Stimulated activated CD4-positive, alpha-beta T cell treated with anti-CD3 and anti-CD28 coated beads, Interleukin-1b, Interleukin-23, amount 100 ng/mL, for 1 hour (primary cell): ENCODE measurements at places on chromosomes 16 and 17.

- no peak for DNase-seq
Measured at GRCh38 chr16:4915226-4915761, 21.7 kb downstream of the PPL start.

- no peak for DNase-seq
Measured at GRCh38 chr16:29028457-29029167, 43.8 kb downstream of the LAT start.

DNA sequence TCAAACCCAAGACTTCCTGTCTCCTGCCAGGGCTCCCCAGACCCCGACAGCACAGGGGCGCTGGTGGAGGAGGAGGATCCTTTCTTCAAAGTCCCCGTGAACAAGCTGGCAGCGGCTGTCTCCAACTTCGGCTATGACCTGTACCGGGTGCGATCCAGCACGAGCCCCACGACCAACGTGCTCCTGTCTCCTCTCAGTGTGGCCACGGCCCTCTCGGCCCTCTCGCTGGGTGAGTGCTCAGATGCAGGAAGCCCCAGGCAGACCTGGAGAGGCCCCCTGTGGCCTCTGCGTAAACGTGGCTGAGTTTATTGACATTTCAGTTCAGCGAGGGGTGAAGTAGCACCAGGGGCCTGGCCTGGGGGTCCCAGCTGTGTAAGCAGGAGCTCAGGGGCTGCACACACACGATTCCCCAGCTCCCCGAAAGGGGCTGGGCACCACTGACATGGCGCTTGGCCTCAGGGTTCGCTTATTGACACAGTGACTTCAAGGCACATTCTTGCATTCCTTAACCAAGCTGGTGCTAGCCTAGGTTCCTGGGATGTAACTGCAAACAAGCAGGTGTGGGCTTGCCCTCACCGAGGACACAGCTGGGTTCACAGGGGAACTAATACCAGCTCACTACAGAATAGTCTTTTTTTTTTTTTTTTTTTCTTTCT lies 8.1 kb downstream of the SERPINF1 start:
- DNase-seq = no peak

DNA sequence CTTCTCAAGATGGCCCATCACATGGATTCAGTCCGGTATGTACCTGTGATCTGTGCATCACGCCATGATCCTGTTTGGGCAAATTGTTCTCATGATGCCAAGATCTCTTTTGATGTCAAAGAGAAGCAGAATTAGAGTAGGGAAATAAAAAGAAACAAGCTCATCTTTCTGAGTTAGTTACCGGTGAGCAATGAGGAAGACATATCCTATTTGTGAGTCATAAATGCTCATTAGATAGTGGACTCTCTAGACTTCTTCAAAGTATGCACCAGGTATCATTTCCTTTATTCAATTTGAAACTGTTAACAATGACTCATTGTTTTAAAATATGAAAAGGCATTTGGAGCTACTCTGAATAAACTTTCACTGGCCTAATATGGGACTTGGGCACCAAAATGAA lies 8.0 kb upstream of the KRTAP4-12 start:
- no peak for DNase-seq

DNA sequence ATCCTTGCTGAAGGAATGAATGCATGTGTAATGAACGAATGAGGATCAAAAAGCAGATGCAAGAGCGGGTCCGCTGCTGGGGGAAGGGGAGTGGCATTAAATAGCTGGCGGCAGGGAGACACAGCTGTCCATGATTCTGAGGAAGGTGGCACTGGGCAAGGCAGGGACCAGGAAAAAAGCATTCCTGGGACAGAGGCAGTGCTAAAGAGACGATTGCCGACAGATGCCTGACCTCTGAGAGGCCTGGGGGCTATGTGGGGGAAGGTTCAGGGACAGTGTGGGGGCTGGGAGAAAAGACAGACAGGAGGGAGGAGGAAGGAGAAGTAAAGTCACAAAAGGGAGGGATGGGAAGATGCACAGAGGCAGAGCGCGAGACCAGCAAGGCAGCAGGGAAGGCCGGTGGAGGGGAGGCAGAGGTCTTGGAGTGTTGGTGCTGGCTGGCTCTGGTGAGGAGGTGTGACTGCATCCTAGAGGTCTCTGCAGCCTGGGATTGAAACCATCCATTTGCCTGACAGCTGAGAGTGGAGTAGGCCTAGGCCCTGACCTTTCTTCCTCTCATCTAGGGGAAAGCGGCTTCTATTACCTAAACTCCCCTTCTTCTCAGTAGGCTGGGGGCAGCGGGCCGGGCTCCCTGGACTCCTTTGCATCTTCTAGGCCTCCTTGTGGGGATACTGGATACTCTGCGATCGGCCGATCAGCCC lies 109.9 kb downstream of the SDK2 start:
- no peak for DNase-seq

GRCh38 chr16:85169333-85170065 lies 57.2 kb upstream of the CIBAR2 start:
- no peak for DNase-seq

DNA sequence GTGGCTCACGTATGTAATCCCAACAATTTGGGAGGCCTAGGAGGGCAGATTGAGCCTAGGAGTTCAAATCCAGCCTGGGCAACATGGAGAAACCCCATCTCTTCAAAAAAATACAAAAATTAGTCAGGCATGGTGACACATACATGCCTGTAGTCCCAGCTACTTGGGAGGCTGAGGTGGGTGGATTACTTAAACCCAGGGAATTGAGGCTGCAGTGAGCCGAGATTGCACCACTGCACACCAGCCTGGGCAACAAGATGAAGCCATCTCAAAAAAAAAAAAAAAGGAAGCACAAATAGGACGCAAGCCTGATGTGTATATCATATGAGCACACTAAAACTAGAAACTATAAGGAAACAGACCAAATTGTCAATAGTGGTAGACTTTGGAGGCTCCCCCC lies 17.1 kb upstream of the FLCN start:
- DNase-seq = no peak

GRCh38 chr16:48430890-48431289 lies 45.7 kb upstream of the SIAH1 start:
- no peak for DNase-seq

DNA sequence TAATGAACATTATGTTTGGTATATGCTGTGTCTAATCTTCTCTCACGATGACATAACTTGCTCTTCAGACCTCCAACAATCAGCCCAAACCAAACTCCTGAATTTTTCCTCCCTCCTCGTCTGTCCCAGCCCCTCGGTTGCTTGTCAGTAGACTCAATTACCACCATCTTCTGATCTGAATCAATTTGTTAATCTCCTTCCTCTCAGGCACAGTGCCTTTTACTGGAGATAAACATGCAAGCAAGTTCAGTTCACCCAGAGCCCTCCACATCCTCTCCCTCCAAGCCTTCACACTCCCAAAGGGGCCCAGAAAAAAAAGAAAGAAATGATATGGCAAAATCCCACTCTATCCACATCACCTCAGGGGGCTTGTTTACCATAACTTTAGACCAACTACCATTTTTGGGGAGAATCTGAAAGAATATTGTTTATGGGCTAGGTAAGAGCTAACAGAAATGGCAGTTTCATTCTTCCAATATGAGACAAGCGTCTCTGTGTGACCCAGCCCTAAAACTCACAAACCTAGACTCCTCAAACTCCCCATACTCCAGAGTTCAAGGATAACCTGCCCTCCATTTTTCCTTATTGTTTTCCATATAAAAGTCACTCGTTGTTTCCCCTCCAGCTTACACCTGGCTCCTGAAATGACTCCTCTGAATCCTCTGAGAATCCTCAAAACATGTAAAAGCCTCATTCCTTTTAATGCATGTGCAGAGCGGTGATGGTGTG lies 1.5 kb downstream of the TEX2 start:
- no peak for DNase-seq

DNA sequence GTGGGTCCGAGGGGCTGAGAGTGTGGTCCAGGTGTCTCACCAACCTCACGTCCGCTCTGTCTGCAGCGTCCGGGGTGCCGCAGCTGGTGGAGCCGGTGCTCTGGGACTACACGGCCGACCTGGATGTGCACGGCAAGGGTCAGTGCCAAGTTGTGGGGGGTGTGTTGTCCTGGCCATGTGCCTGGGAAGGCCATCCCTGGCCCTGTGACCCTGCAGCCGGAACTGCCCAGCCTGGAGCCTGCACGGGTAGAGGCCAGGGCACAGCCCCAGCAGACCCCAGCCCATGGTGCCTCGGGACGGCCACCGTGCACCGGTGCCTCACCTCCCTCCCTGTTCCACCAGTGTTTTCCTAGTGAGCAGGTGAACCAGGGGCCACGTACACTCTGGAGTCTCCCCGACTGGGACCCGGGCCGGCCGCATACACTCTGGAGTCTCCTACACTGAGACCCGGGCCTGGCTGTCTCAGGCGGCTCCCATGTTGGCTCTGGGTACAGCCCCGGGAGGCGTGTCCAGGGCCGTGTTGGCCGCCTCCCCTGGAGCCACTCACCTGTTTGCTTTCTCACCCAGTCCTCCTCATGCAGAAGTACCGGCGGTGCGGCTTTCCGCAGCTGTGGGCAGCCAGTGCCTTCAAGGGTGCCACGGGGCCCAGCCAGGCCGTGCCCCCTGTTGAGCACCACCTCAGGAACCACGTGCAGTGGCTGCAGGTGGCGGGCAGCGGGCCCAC lies 13.8 kb downstream of the CYBC1 start:
- no peak for DNase-seq

- no peak for DNase-seq
Measured at GRCh38 chr16:30853758-30854157, 40.1 kb downstream of the BCL7C start.

GRCh38 chr17:40070709-40071312 lies 8.0 kb downstream of the THRA start:
- DNase-seq = no peak

DNA sequence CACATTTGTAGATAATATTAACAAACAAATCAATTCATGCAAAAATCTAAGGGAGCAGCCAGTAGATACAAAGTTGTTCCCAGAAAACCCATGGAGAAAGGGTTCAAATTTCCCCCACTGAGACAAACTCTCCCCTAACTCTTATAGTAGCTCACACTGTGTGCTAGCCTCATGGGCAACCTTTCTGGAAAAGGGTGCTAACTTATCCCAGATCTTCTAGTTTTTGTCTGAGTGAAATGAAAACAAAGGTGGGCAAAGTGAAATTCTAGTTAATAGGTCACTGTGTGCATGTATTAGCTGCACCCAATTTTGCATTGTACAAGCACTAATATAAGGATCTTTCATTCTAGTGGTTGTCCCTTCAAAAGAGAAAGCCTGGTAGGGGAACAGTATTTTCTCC lies 9.9 kb upstream of the USP32 start:
- no peak for DNase-seq

DNA sequence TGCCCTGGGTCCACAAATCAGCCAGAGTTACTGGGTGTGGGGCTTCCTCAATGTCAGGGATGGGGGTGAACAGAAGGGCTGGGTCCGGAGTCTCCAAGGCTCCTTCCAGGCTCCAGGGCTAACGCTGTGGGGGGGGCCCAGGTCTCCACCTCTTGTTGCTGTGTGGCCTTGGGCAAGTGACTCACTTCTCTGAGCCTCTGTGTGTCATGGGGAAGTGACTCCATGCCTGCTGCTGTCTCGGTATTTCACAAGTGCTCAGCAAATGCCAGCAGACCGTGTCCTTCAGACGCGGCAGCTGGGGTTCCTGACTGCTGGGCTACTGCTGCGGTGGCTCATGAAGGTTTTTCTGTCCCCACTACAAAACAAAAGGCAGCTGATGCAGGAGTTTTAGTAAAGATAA lies 26.6 kb downstream of the JPH3 start:
- no peak for DNase-seq

DNA sequence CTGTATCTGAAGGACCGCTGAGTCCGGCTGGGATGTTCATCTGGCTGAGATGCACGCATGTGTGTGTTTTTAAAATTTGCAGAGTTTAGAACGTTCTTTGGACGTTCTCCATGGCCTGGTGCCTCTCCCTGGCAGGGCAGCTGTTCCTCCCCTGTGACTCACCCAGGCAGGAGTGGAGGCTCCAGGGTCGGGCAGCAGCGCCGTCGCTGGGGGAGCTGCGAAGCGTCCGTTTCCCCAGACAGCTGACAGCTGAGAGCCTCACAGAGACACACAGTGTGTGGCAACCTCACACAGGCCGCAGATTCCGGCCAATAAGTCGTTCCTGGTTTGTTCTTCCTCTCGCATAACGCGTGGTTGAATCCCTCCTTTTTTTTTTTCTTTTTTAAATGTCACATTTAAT lies 80.6 kb downstream of the OR1D5 start:
- DNase-seq = no peak

DNA sequence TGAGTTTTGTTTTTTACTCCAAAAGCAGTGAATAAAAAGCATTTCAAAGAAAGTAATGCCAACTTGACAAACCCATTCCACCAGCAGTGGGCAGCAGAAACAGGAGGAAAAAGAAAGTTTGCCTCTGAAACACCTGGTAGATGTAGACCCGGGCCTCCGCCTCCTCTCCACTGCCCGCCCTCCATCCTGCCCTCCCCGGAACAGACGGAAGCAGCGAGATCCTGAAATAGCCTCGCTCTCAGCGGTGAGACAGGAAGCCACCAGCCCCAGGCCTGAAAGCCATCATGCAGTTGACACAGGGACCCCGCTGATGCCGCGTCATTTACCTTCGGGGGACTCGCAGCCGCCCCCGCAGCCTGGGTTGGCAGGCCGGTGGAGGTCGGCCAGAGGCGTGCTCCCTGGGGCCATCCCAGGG lies 67.8 kb downstream of the C16orf78 start:
- no peak for DNase-seq

- DNase-seq = no peak
Measured at GRCh38 chr17:73595479-73595878, 48.8 kb downstream of the SDK2 start.

DNA sequence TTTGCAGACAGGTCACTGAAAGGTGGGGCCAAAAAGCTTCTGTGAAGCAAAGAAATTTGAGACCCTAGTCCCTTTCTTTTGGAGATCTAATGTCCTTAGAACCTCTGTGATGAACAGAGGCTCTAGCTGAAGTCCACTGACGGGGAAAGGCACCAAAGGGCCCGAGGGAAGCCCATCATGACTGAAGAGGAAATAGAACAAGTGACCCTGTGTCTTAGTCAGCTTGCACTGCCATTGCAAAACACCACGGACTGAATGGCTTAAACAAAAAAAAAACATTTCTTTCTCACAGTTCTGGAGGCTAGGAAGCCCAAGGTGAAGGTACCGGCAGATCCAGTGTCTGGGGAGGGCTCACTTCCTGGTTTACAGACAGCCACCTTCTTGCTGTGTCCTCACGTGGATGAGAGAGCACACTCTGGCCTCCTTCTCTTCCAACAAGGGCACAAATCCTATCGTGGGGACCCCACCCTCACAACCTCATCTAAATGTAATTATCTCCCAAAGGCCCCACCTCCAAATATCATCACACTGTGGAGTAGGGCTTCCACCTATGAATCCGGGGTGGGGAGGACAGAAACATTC lies 24.3 kb upstream of the ASGR2 start:
- no peak for DNase-seq
